Femur (tissue), 1 donor: ENCODE measurements at places on chromosomes 2 and 18.

- no peak for DNase-seq
Measured at GRCh38 chr2:8620611-8621382, 61.1 kb upstream of the ID2 start.

DNA sequence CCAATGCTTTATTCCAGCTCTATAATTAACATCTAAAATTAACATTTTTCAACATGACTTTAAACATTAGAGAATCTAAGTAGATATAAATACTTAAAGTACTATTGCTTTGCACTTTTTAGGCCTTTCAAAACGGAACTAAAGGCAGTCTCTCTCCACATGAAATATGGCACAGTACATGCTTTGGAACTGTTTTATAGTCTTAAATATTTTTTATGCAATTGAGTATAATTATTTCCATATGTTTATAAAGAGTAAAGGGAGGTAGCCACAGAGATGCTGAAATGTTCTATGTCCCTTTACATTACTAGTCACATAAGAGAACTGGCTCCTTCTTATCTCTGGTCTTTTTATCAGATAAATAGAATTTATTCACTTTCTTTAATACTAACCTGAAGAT, 674.0 kb downstream of the PLCL1 start:
- DNase-seq: no peak

- no peak for DNase-seq
Measured at GRCh38 chr2:21424375-21424774, 300.6 kb downstream of the TDRD15 start.

- no peak for DNase-seq
Measured at GRCh38 chr18:53147472-53147871, 807.5 kb downstream of the DCC start.

DNA sequence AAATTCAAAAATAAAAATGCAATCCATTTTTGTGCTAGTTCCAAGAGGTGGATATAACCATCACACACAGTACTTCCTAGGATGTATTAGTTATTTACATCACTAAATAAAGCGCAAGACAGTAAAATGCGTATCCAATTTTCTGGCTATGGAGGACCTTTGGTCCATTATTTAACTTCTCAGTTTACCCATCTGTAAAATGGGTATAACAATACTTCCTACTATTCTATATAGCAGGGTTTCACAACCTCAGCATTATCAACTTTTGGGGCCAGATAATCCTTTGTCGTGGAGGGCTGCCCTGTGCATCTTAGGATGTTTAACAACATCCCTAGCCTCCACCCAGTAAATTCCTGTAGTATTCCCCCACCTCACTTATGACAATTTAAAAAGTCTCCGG, 275.1 kb upstream of the PKDCC start:
- no peak for DNase-seq

DNA sequence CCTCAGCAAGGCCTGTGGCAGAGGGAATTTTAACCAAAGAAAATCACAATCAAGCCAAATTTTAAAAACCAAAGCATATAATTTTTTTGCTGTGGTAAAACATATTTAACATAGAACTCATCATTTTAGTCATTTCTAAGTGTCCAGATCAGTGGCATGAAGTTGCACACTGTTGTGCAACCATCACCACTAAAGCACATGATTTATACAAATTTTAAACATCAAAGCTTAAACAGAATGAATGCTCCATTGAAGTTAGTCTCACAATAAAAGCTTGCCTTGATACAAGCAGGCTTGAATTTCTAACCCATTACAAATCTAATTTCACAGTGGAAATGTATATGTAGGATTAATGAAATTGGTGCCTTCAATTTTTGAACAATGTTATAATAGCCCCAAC, 31.2 kb downstream of the FTCDNL1 start:
- no peak for DNase-seq

DNA sequence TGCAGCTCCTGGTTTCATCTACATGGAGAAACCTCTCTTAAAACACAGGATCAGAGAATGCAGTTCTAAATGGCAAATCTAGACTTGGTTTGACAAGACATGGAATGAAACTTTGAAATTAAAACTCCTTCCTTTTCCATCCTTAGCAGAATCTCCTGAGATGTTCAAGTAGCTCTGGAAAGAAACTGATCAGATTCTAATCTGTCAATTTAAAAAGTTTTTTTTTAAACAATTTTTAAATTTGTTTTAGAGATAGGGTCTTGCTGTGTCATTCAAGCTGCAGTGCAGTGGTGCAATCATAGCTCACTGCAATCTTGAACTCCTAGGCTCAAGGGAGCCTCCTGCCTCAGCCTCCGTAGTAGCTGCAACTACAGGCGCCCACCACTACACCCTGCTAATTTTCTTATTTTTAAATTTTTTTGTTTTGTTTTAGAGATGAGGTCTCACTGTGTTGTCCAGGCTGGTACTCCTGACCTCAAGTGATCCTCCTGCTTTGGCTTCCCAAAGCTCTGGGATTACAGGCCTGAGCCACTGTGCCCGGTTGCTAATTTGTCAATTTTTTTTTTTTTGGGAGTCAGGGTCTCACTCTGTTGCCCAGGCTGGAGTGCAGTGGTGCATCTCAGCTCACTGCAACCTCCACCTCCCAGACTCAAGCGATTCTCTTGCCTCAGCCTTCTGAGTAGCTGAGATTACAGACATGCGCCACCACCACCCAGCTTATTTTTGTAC, 216.7 kb downstream of the TGIF1 start:
- no peak for DNase-seq

DNA sequence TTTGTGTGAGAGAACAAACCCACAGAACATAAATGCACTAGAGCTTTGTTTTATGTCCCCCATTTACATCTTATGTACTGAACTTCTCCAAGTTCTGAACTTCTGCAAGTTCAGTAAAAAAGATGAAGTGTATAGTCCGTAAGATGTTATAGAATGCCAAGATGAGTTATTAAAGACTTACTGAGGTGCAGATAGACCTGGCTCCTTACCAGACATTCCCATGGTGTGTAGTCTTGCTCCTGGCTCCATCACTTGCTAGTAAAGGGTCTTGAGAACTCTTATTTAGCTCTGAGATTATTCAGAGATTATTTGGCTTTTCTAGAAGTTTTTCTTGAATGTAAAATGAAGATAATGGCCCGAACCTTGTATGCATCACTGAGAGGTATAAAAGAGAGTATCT, 16.8 kb downstream of the GULP1 start:
- no peak for DNase-seq

- DNase-seq: no peak
Measured at GRCh38 chr2:222837643-222838056, 23.2 kb upstream of the ACSL3 start.

- peak; percentile 77 for DNase-seq
Measured at GRCh38 chr2:205660521-205661124, 21.7 kb upstream of the NRP2 start.

- DNase-seq: no peak
Measured at GRCh38 chr2:230441227-230441897, 25.4 kb downstream of the SP100 start.

GRCh38 chr18:2204736-2205135, 366.6 kb downstream of the METTL4 start:
- DNase-seq: no peak

GRCh38 chr2:152559008-152559407, 158.3 kb downstream of the PRPF40A start:
- DNase-seq: no peak

DNA sequence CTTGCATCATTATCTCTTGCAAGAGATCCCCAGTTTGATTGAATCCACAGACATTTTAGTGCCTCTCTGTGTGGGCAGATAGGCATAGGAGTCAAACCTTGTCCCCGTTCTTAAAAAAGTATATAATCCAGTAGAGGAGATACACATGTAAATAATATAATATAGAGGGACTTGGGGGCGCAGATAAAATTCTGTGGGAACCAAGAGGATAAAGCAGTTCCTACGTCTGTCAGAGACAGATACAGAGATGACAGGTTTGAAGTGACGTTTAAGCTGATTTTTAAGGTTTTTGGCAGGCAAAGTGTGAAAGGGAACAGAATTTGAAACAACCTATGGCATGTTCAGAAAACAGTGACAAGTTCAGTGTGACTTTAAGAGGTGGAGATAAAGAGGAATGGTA, 63.1 kb downstream of the CAB39 start:
- DNase-seq: no peak

GRCh38 chr2:69604026-69604678, 39.4 kb downstream of the AAK1 start:
- DNase-seq: no peak

- DNase-seq: no peak
Measured at GRCh38 chr18:78292618-78293380, 686.8 kb upstream of the SALL3 start.

DNA sequence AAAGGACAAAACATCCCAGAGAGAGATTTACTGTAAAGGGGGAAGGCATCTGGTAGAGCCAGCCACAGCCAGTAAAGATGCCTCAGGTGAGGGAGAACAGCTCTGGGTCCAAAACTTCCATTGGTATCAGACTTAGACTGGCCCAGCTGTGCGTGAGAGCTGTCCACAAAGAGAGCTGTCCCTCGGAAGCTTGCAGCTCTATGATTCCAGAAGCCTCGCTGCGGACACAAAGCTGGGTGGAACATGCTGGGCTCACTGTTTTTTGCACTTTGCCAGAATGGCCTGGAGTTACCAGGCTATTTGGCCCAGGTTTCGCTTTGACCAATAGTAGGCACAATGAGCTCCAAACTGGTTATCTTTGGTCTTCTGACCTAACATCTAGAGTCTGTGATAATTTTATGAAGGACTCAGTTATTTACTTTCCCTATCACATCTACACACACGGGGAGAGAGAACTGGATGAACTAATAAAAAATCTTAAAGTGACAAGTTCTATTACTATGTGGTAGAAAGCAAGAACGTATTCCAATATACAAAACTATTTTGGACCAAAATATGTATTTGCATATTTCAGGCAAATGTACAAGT, 101.9 kb downstream of the DNER start:
- no peak for DNase-seq

- DNase-seq: no peak
Measured at GRCh38 chr2:10668402-10669012, 21.3 kb downstream of the NOL10 start.

GRCh38 chr2:172869861-172870260, 134.2 kb downstream of the RAPGEF4 start:
- DNase-seq: no peak

- peak; percentile 92 for DNase-seq
Measured at GRCh38 chr2:238285653-238286082, 2.7 kb downstream of the PER2 start.

GRCh38 chr2:71496156-71496770, 42.9 kb downstream of the DYSF start:
- no peak for DNase-seq

DNA sequence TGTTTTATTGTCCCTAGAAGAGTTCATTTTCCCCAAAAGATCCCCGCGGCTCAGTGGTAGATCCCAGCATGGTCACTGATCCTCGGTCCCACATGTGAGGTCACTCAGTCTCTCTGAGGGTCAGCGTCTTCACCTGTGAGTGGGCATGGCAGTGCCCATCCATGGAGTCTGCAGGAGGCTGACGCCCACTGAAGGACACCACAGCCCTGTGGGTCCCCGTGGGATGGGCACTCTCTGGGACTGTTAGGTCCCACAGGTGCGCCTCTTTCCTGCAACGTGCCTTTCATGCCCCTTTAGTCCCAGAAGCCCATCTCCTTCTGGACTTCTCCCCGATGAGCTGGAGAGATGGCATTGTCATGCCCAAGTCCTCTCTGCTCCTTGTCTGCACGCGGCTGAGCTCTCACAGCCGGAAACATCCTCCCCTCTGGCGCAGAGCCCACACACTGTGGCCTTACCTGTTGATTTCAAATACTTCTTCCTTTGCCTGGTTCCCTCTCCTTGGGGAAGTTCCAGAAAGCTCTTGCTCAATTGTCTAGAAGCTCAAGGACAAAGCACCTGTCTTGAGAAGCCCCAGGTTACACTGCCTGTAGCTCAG, 75.9 kb downstream of the PTGR3 start:
- DNase-seq: no peak

DNA sequence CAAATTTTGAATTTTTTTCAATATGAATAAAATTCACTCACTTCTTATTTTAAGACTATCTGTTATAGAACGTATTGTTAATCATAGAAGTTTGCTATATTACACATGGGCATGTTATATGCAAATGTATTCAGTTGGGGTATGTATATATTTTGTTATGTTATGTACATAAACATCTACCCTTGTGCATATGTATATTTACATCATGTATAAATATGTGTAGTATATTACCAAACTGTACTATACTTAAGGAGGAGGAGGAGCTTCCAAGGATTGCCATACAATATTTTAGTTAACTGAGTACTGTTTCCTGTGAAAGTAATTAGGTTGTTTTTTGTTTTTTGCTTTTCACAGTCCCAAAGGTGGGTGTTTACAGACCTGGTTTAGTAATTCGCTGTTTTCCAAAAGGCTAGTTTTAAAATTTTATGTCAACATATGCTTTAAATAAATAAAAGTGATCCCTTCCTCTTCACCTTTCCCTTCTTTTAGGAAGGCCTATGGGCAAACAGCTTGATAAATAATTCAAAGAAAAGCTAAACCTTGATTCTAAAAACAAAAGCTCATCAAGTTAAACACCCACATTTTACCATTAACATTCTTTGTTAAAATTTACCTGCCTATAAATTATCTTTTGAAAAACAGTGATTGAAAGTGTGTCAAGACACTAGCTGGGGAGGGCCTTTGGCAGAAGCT, 12.9 kb upstream of the POU3F3 start:
- DNase-seq: no peak

- no peak for DNase-seq
Measured at GRCh38 chr2:203360833-203361430, 32.7 kb downstream of the ABI2 start.

GRCh38 chr2:97354576-97354975, 235.1 kb downstream of the ANKRD36B start:
- DNase-seq: peak; percentile 19

DNA sequence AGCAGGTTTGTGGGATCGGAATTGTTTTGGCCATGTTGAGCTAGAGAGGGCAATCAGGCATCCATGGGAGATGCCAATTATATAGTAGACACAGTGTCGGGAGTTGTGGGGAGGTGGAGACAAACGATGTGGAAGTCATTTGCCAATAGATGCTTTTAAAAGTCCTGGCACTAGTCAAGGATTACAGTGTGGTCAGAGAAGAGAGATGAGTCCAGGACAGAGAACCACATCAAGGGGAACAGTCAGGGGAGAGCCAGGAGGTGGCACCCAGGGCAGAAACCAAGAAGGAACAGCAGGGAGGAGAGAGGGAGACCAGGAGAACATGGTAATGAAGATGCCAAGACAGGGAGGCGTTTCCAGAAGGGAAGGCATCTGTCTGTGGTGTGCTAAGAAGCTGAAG, 81.2 kb downstream of the ARL4C start:
- DNase-seq: no peak

DNA sequence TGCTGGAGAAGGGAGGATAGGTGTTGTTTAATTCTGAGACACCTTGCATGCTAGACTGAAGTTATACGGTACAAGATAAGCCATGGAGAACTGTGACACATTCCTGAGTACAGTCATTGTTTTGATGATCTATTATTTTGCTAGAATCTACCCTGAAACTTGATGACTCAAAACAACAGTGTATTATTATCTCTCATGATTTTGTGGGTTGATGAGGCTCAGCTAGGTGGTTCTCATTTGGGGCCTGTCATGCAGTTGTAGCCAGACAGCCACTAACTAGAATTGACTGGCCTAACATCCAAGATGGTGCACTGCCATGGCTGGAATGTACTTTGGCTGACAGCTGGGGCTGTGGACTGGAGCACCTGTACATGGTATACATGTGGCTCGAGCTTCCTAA, 5.4 kb upstream of the IL1R1 start:
- DNase-seq: no peak
